CD4-positive, alpha-beta T cell treated with Interleukin-6 for 4 hours (primary cell): ENCODE measurements at places on chromosomes 1 and 21.

GRCh38 chr1:246029616-246030015 lies 477.5 kb downstream of the SMYD3 start:
- DNase-seq: no peak

- no peak for DNase-seq
Observed at GRCh38 chr21:16005996-16006395, 276.2 kb downstream of the USP25 start.

DNA sequence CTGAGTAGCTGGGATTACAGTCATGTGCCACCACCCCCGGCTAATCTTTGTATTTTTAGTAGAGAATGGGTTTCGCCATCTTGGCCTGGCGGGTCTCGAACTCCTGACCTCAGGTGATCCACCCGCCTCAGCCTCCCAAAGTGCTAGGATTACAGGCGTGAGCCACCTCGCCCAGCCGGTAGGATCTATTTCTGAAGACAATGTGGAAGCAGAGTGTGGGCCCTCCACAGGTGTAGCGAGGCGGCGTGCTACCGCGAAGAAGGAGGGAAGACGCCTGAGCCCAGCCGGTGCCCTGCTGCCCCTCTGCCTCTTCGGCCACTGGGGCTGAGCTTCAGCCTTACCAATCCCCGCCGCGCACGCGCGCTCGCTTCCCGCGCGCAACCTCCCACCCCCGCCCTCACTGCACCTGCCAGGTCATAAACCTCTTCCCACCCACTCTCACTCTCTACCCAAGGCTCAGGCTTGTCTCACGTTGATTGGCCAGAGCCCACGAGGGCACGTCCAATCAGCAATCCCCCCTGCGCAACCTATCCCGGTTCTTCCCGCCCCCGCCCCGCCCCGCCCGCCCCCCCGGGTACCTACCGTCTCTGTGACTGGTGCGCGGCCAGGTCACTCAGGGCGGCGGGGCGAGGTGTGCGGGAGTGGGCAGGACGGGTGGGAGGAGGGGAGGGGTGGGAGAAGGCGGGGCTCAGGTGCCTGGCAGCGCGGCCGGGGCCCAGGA lies 409 bp upstream of the HOOK1 start:
- DNase-seq: peak; percentile 96

DNA sequence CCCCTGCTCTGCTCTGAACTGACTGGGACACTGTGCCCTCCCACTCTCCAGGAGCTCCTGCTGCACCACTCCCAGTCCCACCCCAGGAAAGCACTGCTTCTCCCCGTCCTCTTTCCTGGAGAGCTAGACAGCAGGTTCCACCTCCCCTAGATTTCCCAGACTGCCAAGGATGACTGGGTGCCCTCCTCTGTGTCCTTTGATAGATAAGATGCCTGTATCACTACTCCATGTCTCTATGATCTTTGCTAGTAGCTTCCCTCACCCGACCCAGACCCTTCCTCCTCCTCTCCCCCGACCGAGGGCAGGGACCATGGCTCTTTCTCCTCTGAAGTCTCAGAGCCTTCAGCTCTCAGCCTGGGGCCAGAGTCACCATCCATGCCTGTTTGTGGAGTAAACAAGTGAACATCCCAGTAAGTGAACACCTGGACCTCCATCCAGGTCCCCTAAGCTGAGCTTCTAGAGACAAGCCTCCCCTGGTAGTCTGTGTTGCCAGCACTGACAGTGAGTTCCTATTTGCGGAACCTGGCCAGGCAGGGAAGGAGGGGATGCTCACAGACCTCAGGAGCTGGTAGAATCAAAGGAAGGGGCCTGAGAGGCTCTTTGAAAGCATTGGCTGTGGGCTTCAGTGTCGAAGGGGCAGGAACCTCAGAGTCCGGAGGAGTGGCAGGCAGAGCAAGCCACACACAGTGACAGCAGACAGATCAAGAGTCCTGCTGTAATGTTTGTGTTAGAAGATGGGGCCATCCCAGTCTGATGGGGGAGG lies 104.0 kb downstream of the PAX7 start:
- DNase-seq: no peak

DNA sequence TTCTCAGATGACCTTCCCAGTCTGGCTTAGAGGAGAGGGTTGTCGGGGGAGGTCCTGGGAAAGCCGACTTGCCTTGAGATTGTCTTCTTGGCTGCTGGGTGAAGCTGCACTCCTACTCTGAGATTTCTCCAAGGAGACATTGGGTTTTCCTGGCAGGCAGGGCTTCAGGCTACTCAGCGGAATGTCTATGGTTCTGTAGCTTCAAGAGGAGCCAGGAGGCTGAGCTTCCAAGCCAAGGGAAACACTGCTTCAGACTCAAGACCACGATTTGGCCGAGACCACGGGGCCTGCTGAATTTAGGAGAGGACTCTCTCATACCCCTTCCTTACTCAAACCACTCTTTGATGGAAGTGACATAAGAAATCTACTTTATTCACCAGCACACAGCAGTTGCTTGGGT lies 67.8 kb downstream of the NTMT2 start:
- no peak for DNase-seq

DNA sequence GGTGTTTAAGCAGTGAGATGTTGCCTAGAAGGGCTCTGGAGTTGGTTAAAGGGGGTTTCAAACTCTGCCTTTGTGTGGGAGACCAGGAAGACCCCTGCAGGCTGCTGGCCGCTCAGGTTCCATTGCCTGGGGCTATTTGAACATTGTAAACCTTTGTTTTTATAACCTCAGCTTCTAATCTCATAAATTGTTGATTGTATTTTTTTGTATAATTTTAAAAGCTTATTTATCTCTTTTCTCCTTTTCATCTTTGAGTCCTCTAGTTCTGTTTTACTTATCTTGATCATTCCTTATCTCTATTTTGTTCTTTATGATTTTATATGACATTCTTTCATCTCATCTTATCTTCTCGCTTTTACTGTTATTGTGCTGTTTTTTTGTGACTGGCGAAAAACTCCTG lies 45.5 kb upstream of the SOX13 start:
- no peak for DNase-seq

GRCh38 chr1:18800258-18800657 lies 59.2 kb downstream of the TAS1R2 start:
- no peak for DNase-seq

DNA sequence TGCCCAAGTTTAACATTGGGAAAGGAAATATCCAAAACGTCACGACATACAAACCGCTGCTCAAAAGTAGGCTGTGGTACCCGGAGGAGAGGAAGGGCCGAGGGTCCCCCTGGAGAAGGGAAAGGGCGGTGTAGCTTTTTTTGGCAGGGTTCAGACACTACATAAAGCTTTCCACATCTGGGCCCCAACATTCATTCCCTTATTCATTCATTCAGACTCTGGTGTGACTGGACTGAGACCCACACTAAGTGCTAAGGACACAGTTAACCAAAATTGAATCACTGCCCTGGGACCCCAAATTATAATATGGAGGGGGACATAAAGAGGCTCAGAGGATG lies 10.3 kb upstream of the COL8A2 start:
- DNase-seq: no peak

DNA sequence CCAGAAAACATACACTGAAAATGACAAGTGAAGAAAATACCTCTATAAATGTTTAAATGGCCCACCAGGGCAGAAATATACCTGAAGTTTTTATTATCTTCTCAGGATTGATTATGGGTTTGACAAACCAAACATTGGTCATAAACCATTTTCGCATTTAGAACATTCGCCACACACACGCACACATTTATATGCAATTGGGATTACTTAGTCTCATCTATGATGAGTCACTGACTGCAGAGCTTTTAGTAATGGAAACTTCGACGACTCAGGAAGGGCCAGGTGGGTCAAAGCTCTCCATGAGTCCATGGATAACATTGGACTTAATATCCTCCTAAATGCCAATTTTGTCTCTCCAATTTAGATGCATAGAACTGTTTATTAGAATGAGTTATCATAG lies 16.9 kb downstream of the NRDC start:
- DNase-seq: no peak

GRCh38 chr21:42010507-42011495 lies 641 bp upstream of the ZBTB21 start:
- DNase-seq: peak; percentile 39

GRCh38 chr1:220290140-220290761 lies 18.0 kb upstream of the RAB3GAP2 start:
- DNase-seq: no peak

DNA sequence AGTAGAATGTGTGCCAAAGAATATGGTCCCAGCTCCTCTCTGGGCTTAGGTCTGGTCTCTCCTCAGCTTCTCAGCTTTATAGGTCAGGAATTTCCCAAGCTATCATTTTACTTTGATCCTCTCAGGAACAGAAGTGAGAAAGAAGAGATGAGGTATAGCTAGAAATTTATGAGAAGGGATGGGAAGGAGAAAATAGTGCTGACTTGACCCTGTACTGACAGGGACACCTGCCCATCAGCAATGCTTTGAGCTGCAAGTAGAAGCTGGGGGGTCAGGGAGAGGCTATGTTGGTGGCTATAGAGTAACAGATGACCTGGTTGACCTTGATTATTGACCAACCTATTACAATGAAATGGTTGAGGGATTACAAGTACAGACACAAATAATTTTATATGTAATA lies 75.0 kb downstream of the XCL2 start:
- DNase-seq: no peak
